Hepatocyte (in vitro differentiated cells): ENCODE measurements at places on chromosomes 16 and 17.
A peak's percentile ranks its signal among the peaks of the same experiment; 100 is the strongest.

- no peak for DNase-seq
Observed at GRCh38 chr17:75176625-75177024, 6.1 kb downstream of the SUMO2 start.

DNA sequence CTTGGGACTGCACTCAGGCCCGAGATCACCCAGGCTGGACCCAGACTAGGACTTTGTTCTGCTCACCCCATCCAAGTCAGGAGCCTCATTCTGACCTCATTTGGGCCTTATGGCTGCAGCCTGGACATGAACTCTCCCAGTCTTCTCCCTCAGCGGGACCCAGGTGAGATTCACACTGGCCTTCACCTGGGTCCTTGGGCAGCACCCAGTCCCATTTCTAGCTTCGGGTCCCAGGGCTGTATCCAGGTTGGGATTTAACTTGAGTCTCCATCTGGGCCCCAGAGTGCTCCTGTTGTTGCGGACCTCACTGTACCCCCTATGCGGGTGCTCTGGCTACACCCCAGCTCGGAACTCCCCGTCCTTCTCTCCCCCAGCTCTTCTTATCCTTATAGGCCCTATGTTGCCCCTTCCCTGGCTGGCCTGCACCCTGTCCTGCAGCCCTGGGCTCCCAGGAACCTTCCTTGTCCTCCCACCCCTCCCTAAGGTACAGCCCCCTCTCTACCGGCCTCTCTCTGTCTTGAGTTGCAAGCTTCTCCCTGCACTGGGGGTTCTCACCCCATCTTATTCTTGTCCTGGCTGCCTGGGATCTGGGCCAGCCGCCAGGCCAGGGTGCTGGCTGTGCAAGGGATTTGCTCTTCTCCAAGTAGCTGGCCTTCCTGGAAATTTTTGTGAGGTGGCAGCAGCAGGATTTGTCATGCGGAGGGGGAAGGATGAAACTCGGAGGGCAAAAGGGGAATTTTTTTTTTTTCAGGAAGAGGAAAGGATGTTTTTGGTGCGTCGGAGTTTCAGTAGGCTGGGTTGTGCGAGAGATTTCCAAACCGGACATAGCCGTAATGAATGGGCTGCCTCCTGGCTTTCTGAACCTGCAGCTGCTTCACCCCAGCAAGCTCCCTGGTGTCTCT is 904 bp downstream of the MAP2K3 start:
- DNase-seq: peak; percentile 49

GRCh38 chr17:83075270-83075880 is 4.0 kb upstream of the METRNL start:
- DNase-seq: no peak

GRCh38 chr17:8366231-8366630 is 10.3 kb downstream of the KRABD2 start:
- DNase-seq: no peak

DNA sequence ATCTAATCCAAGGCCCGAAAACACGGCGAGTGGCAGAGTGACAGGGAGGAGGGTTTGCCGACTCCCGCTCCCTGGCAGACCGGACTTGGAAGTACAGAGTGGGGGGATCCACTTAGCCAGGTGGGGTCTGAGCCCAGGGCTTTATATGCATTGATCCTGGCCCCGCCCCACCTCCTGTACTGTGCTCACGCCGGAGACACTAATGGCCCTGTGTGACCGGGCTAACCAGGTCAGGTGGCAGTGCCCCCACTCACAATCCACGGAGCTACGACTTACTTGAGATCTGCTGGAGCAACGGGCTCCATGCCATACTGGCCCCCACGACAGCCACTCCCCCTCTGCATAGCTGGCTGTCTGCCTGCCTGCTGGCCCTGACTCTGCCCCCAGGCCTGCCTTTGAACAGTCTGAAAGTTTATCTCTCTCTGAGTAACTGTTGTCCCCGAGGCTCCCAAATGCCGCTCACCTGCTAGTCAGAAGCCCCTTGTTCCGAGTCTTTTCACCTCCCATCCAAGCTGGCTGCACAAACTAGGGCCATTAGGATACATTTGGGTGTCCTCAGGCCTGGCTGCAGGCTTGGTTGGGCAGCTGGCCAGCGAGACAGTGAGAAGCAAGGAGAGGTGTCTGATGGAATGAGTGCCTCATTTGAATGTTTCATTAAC is 28.0 kb downstream of the CACNA1G start:
- no peak for DNase-seq

DNA sequence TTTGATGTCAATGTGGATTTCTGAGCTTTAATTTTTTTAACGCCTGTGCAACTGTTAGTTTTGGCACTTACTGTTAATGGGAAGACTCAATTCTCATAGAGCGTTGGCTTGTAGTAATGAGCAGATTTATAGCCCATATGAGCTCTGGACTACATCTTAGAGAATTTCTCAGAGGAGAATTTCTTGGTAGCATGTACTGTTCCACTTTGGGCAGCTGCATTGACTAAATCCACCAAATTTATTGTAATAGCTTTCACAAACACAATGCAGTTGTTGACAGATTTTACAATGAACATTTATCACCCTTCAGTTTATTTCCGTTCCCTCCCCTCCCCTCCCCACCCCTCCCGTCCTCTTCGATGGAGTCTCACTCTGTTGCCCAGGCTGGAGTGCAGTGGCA is 193.9 kb downstream of the PRKCA start:
- no peak for DNase-seq

DNA sequence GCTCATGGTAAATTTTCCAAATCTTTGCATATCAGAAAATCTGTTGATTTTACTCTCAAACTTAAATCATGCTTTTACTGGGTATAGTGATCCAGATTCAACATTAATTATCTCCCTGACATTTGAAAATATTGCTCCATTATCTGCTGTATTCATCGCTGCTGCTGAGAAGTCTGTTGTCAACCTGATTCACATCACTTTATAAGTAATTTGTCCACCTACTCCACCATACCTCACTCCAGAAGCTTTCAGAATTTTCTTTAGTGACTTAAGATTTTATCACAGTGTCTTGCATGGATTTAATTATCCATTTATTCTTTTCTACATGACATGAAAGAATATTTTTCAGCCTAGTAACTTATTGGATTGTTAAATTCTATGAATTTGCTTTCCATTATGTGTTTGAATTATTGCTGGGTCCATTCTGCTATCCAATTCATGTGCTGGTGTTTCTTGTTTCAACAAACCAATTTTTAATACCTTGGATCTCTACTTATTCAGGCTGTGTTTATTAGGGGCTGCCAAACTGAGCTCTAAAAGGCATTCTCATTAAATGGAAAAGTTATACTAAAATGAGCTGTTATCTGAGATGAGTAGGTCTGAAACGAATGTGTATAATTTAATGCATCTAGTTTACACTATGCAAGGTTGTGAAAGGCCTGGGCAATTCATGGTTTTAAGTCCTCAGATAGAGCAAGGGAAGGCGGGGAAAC is 519.3 kb upstream of the CDH11 start:
- no peak for DNase-seq

DNA sequence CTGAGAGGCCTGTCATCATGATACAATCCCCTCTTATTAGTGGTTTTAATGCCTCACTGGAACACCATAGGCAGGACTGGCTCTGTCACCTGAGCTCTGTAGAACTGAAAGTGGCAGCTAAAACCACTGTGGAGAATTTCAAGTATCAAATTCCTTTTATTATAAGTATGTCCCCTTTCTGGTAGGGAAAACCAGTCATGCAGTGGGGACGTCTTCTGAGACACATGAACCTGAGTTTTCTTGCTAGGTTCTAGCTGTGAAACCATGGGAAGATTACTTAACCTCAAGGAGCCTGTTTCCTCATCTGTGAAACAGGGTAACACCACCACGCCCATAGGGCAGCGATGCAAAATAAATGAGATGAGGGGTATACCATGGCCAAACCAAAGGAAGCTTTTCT is 4.7 kb downstream of the VAC14 start:
- DNase-seq: no peak

- DNase-seq: no peak
Observed at GRCh38 chr16:72427783-72428331, 255.9 kb upstream of the PMFBP1 start.

GRCh38 chr17:57674894-57675293 is 70.2 kb downstream of the CCDC182 start:
- DNase-seq: no peak

GRCh38 chr17:73551759-73552158 is 92.5 kb downstream of the SDK2 start:
- DNase-seq: no peak

- DNase-seq: no peak
Observed at GRCh38 chr17:44747566-44747965, 11.2 kb upstream of the ADAM11 start.

DNA sequence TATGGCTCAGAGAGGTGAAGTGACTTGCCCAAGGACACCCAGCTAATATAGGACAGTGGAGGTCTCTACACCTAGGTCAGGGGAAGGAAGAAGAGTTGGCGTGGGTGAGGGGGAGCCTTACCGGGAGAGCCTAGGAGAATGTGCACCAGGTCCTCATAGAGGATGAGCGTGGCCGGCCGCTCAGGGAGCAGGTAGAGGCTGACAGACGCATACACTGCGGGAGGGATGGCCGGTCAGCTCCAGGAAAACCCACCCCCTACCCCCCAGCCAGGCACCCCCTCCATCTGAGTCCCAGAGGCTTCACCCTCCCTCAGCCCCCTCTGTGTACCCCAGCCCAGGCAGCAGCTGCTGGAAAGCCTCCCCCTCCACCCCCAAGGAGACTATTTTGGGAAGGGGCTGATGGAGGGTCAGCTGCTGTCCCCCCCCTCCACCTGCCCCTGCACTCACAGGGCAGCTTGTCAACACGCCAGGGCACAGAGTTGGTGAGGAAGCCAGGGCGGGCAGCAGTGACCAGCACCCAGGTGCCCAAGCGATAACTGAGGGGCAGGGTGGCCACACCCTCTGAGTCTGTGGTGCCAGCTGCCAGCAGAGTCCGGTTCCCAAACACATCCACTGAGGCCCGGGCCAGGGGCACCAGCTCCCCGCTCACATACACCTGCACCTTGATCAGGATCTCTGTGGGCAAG is 4.1 kb downstream of the FAM171A2 start:
- DNase-seq: no peak

GRCh38 chr17:9241371-9241712 is 220.0 kb downstream of the NTN1 start:
- DNase-seq: peak; percentile 45

DNA sequence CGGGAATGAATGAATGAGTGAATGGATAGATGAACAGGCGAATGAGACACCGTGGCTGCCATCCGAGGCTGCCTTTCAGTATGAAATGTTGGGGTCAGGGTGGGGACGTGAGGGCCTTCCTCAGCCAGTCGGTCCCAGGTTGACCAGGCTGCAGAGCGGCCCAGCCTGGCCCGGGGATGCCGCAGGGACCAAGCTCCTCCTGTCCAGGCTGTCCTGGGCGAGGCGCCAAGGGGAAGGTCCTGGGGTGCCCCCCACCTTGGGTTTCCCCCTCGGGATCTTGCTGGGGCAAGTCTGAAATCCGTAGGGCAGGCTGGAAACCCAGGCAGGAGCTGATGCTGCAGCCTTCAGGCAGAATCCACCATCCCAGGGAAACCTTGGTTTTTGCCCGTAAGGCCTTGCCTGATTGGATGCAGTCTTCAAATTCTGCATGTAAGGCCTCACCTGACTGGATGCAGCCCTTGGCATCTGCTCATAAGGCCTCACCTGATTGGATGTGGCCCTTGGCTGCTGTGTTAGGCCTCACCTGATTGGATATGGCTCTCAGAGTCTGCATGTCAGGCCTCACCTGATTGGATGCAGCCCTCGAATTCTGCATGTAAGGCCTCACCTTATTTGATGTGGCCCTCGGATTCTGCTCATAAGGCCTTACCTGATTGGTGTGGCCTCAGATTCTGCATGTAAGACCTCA is 61.7 kb upstream of the ZNF469 start:
- DNase-seq: no peak

DNA sequence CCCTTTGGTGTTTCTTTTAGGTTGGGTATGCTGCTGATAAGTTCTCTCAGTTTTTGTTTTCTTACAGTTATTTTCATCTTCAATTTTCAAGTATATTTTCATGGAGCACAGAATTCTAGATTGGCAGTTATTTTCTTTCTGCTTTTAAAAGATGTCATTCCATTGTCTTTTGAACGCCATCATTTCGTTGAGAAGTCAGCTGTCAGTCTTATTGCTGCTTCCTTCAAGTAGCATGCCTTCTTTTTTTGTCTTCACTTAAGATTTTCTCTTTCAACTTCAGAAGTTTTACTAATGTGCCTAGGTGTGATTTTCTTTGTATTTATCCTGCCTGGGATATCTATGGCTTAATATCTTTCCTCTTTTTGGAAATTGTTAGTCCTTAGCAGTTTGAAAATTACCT is 262.2 kb upstream of the PMFBP1 start:
- DNase-seq: no peak

- DNase-seq: no peak
Observed at GRCh38 chr17:47697906-47698711, 4.1 kb downstream of the TBKBP1 start.

DNA sequence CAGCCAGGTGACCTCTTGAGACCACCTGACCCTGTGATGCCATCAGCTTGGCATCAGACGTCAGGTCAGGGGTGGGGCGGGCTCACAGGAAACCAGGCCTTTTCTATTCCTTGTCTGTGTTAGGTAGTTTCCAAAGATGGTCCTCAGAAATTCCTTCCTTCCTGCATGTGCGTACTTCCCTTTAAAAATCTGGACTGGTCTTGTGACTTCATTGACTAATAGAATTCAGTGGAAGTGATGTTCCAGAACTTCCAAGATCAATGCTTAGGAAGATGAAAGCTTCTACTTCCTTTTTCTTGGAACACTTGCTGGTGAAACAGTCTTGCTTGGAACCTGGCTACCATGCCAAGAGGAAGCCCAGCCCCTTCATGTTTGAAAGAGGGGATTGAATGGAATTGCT is 10.0 kb upstream of the N4BP1 start:
- DNase-seq: no peak

DNA sequence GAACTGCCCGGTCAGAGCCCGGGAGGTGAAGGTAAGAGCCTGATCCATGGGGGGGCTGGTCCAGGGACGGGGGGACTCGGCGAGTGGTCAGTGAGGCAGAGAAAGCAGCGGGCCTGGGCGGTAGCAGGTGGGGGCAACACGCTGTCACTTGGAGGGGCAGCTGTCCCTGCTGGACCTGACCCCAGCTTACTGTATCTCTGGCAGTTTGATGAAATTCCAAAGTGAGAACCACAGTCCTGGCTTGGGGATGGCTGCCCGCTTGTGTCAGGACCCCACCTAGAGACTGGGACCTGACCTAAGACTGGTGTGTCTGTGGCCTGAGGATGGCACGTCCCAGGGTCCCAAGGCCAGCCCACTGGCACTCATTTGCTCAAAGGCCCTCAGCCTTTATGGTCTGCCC is 35.1 kb upstream of the KSR1 start:
- no peak for DNase-seq
